ENCODE measurements at places on chromosomes 2 and 18. TPM values are rescaled to one million over a fixed set of nuclear protein-coding genes. Genes with fewer than 3 reads are reported as not detected.

The CTLA4 gene
- not detected for total RNA-seq

DNA sequence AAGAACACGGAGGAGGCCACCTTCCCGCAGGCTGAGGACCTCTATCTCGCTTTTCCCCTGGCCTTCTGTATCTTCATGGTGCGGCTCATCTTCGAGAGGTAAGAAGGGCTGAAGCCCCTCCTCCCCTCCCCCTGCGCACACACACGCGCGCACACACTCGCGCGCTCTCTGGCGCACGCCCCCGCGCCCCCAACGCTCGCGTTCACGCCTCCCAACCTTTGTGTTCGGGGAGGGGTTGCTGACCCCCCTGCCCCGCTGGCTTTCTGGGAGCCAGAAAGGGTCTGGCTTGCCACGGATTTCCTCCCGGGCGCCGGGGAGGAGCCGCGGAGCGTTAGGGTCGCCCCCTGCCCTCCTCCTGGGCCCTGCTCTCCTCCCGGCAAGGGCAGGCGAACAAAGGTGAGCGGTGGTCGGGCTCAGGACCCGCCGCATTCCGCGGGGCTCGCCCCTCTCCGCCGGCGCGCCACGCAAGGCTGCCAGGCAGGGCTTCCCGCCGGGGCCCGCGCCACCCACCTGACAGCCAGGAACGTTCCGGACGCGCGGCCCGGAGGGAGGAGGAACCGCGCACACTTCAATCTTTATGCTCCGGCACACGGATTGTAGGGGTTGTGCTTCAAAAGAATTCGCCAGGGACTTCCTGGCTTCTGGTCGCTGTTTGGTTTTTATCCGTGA lies 583 bp downstream of the CERS6 start:
- DNase-seq, result peak; percentile 13
- peak overlapping the region; percentile 15 for H3K27ac ChIP-seq
- no peaks in the 10 kb centered on the region for H3K27me3 ChIP-seq
- no peaks in the 10 kb centered on the region for H3K4me1 ChIP-seq

DNA sequence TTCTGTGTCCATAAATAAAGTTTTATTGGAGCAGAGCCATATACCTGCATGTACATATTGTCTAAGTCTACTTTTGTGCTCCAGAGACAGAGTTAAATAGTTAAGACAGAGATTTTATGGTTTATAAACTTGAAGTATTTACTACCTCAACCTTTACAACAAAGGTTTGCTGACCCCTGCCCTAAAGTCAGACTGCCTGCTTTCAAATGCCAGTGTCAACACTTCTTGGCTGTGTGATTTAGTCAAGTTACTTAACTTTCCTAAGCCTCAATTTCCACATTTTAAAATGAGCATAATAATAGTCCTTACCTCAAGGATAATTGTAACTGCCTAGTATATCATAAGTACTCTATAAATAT lies 44.4 kb upstream of the ITPRID2 start:
- no peak overlapping the region for H3K27ac ChIP-seq
- no peaks in the 10 kb centered on the region for H3K36me3 ChIP-seq
- no peak overlapping the region for H3K4me3 ChIP-seq
- H3K27me3 ChIP-seq, result no peaks in the 10 kb centered on the region

GRCh38 chr18:9740071-9740470 lies 32.0 kb downstream of the RAB31 start:
- DNase-seq, result no peak
- peaks cover 15% of the 10 kb centered on the region for H3K4me1 ChIP-seq
- no peaks in the 10 kb centered on the region for H3K27me3 ChIP-seq

GRCh38 chr18:59075923-59076322 lies 63.8 kb upstream of the SEC11C start:
- no peaks in the 10 kb centered on the region for H3K36me3 ChIP-seq
- no peaks in the 10 kb centered on the region for H3K4me1 ChIP-seq
- H3K4me3 ChIP-seq, result no peak overlapping the region
- no peak overlapping the region for H3K27ac ChIP-seq

GRCh38 chr2:9972621-9973479 lies 21.4 kb downstream of the GRHL1 start:
- H3K4me3 ChIP-seq, result no peak overlapping the region
- H3K27me3 ChIP-seq, result no peaks in the 10 kb centered on the region
- no peaks in the 10 kb centered on the region for H3K36me3 ChIP-seq
- peaks cover 37% of the 10 kb centered on the region for H3K4me1 ChIP-seq
